T-cell (primary cell): ENCODE measurements at places on chromosomes 13 and 19. TPM values are rescaled to one million over a fixed set of nuclear protein-coding genes. Genes with fewer than 3 reads are reported as not detected.

The FBN3 gene
- total RNA-seq, result 0.03 TPM

The UBE2L5 gene
- not detected for total RNA-seq

DNA sequence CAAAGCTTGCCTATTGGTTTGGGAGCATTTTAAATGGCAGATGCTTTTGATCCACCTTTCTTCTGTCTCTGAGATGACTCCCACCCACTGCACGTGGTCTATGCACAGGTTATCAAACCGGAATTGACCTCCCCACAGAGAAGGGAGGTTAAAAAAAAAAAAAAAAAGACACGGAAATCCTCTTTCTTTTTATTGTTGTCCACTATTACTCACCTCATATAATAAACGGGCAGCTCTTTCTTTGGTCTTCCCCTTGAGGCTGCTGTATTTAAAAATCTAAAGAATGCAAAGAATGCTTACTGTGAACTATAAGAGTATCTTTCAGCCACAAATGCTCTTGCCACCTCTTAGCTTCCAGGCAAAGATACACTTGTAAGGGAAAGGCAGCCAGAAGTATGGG, 329.7 kb downstream of the NDFIP2 start:
- H3K27ac ChIP-seq, result no peak overlapping the region
- no peak for DNase-seq
- no peaks in the 10 kb centered on the region for H3K36me3 ChIP-seq
- no peak overlapping the region for H3K4me3 ChIP-seq

DNA sequence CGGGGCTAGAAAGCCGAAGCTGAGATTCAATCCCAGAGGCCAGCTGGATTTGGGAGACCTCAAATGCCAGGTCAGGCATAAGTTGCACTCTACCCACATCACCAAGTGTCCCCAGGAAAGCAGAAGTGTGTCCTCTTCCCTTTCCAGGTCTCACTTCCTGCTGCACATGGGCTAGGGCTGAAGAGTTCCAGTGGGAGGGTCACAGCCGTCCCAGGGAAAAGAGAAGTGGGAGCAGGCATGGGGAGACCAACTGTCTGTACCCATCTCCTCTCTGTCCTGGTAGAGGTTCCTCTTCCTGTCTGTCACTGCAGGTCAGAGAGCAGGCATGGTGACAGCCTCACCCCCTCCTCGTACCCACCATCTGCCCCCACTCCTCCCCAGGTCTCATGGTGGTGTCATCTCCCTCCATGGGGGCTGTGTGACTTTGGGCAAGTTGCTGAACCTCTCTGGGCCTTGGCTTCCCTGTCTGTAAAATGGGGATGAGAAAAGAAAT, 14.8 kb downstream of the AXL start:
- H3K27ac ChIP-seq, result no peak overlapping the region
- no peaks in the 10 kb centered on the region for H3K36me3 ChIP-seq
- DNase-seq, result no peak
- peaks cover 31% of the 10 kb centered on the region for H3K27me3 ChIP-seq
